ENCODE measurements at places on chromosomes 2 and 18.
A peak's percentile ranks its signal among the peaks of the same experiment; 100 is the strongest.

DNA sequence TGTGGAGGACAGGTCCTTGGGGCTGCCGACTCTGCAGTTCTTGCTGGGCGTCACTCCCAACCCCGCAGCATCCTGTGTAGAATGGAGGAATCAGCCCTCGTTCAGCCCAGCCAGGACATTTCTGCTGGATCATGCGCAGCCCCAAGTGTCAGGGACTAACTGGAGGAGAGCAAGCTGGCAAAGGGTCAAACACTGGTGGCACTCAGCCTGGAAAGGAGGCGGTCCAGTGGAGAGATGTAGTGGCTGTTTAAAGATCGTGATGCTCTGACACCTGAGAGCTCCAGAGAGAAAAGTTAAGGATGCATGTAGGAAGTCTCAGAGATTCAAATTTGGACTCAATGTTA is 63.6 kb upstream of the SH3RF3 start:
- no peak for DNase-seq

GRCh38 chr2:7264791-7265190 is 347.6 kb downstream of the RNF144A start:
- DNase-seq, result no peak

DNA sequence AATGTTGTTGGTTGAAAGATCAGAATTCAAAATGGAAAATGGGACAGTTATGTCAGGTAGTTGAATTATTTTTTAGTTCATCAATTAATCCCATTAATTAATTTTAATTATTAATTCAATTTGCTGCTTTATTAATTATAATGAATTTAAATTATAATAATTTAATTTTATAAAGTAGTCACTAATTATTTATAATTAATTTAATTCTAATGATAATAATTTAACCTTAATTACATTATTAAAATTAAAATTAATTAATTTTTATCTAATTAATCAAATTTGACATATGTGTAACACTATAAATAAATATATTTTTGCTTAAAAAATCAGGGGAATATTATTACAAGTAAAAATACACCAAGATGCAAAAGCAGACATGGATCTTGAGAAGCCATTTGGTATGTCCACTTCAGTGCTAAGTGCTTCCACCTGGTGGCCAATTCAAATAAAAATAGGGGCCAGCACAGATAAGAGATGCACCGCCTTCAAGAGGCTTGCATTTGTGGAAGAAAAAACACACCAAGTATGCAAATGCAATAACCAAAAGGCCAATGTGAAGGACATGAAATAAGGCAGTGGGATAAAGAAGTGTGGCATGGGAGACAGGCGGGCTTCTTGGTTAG is 73.2 kb downstream of the MBP start:
- peak; percentile 49 for DNase-seq

DNA sequence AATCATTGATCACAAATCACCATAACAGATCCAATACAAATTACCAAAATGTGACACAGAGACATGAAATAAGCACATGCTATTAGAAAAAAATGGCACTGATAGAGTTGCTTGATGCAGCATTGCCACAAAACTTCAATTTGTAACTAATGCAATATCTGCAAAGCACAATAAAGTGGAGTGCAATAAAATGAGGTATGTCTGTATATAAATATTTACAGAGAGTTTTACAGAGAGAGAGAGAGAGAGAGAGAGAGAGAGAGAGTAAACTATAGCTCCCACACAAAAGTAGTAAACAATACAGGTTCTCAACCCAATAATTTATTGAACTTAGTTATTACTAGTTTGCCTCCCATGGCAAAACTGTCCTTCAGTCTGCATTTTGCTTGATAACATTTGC is 1807.0 kb downstream of the SUCLG1 start:
- DNase-seq, result no peak

DNA sequence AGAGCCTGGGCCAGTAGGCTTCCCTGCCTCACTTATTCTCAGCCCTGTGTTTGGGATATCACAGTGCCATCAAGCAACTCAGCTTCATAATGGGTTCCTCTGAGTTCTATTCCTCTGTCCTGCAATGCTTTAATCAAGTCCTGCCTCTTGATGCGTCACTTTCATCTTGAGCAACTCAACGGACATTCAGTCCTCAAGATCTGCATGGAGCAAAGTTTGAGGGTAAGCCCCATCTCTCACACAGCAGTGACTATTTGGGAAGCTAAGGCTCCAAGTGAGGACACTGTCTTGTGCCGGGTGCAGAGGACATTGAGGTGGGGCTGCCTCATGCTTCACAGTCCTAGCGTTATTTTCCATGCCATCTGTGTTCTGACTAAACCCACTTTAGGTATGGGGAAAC is 50.9 kb upstream of the PLB1 start:
- DNase-seq, result no peak

DNA sequence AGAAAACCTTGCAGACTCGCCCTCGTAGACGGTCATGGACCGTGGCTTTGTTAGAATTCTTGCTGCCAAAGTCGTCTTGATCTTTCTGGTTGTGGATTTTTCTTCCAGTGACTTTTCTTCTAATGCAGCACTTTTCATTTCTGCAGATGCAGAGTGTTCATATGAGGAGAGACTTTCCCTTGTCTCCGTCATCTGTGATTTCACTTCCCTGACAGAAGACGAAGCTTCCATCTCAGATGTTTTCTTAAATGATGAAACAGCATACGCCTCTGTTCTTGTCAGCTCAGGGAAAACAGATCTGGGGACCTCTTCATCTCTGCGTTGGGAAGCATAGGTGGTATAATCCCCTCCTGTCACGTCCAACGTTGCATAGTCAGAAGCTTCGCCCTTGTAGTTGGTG is 50.9 kb downstream of the PLEKHA3 start:
- DNase-seq, result no peak

DNA sequence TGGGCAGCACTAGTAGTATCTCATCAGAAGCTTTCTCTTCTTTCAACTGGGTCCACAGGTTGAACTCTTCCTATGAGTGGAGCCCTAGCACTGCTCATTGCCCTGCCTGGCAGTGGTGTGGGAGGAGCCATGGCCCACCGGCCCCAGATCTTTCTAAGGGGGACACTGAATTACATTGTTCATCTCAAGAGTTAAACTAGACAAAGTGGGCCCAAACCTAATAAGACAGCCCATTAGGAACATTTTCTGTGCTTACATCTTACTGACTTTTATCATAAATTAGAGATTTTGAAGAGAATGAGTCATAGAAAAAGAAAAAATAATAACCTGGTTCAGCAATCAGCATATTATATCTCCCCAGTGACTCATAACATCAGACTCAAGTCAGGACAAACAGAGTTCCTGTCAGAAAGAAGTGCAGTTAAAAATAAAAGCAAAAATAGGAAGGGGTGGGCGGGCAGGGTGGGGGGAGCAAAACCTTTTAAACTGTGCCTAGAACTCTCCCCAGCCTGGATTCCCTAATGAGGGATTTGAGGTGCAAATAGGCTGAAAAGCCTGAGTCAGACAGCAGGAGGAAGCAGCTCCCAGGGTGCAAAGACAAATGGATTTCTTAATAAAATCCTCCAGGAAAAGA is 161.6 kb upstream of the TRIB2 start:
- DNase-seq, result no peak

- DNase-seq, result no peak
Measured at GRCh38 chr2:13821255-13821880, 811.1 kb upstream of the LRATD1 start.

- no peak for DNase-seq
Measured at GRCh38 chr18:46433121-46433826, 223.7 kb downstream of the LOXHD1 start.

- no peak for DNase-seq
Measured at GRCh38 chr18:79900610-79901570, 50.6 kb downstream of the SLC66A2 start.

GRCh38 chr2:216606551-216607276 is 26.5 kb upstream of the IGFBP2 start:
- peak; percentile 23 for DNase-seq

DNA sequence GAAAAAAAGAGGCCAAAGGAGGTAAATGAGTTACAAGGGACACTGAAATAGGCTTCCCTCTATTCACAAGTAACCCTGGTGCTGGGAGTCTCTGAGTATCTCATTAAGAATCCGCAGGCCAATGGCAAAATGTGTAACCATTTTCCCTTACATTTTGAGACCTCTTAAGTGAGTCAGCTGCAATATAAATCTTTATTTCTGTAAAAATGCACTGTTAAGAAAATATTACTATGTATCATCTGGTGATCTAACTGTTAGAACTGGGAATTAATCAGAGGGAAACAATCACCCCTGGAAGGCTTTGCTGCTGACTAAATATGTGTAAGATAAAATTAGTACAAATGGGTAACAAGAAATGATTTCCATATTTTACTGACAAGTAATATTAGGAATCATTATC is 483.1 kb upstream of the CHST9 start:
- no peak for DNase-seq

DNA sequence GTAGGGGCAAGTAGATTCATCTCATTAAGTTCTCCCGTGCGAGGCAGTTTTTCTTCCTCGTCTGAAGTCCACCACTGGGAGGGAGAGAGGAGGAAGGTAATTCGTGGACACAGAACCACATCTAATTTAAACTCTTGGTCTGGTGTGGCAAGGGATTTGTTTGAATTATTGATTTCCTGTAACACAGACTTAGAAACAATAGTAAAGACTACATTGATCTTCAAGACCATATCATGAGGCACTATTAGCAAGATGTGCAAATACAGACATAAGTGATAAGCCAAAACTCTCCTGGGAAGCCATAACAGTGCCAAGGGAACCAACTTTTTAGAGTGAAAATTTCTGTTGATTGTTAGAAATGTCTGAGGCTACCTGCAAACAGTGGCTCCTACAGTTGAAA is 158.6 kb downstream of the ALPK2 start:
- no peak for DNase-seq

DNA sequence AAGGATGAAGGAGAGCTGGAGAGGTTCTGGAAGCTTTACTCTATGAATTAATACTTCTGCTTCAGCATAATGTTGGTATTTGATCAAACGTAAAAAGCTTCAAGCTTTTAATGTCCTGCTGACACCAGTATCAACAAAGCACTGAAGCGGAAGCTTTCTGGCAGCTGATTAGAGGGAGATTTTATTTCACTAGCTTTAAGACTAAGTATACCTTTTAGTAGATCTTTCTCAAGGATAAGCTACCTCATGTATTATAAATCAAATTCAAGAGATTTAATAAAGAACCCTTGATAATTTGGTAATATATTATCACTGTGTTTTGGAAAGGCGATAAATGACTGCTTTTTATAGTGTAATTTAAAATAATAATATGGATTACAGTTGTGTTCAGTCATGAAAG is 128.0 kb upstream of the CD302 start:
- DNase-seq, result no peak

DNA sequence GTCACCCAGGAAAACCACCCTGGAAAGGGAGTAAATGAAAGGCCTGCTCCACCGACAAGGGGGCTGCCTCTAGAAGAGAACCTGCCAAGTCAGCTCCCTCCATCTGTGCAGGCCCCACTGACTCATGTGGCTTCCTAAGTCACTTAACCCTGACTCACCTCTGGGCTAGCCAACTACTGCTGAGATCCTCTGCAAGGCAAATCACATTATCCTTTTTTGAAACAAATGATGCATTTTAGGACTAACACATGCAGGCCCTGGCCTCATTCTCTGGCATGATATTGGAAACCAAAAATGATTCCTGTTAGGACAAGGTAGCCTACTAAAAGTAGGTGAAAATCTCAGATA is 474.6 kb downstream of the EPHA4 start:
- no peak for DNase-seq

DNA sequence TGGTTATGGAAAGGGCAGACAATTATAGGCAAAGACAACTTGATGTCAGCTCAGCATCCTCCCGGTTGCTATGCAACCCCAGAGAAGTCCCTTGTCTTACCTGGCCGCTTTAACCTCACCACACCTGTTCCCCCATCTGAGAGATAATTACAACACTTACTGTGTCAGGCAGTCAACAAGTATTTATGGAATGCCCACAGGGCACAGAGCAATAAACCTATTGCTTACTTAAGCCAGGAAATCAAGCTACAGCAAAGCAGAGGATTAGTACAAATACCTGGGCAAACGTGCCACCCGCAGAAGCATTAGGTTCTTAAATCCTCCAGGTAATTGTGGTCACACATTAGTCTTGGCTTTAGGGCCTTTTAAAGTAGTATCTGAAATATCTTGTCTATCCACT is 320.4 kb upstream of the REV1 start:
- peak; percentile 12 for DNase-seq

DNA sequence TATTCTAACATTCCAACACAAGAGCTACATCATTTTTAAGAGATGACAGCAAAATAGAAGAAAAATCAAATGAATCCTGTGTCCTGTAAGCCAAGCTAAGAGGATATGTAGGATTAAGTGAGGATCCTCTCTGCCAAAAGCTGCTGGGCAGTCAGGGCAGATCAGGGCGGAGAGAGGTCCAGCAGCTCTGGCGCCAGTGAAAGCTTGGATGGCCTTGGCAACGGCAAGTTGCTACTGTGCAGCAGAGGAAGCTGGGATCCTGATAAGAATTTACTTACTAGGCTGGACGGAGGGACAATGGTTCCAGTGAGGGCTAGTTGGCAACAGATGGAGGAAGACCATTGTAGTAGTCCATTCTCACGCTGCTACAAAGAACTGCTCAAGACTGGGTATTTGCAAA is 391.5 kb downstream of the XIRP2 start:
- DNase-seq, result no peak

- DNase-seq, result no peak
Measured at GRCh38 chr2:127659408-127660290, 13.7 kb downstream of the GPR17 start.

DNA sequence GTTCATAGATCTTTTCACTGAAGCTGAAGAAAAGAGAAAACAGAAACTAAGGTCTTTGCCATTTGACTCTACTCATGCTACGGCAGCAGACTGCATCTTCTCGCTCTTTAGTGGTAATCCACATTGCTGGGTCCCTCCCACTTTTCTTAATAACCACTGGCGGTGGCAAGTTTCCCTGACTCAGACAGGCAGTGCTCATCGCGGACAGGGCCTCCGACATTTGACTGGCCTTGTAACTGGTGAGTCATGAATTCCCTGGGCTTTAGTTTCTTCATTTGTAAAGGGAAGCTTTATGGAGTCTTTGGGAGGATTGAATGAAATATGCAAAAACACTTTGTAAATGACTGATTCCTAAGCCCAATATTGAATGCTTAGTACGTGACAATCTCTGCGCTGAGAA is 238.2 kb upstream of the RBBP8 start:
- DNase-seq, result no peak

GRCh38 chr18:8433323-8433722 is 175.9 kb upstream of the RAB12 start:
- no peak for DNase-seq

GRCh38 chr18:45168866-45169600 is 446.2 kb upstream of the SLC14A2 start:
- no peak for DNase-seq

- no peak for DNase-seq
Measured at GRCh38 chr18:67525328-67526099, 9.0 kb upstream of the DSEL start.
